Dermis blood vessel endothelial cell (primary cell): ENCODE measurements at places on chromosomes 5 and 9. TPM values are rescaled to one million over a fixed set of nuclear protein-coding genes. Genes with fewer than 3 reads are reported as not detected.

- no peak for DNase-seq
These were observed 132.2 kb upstream of the HMHB1 start for GRCh38 chr5:143679777-143680176.

GRCh38 chr9:93092251-93092991 lies 3.6 kb upstream of the CARD19 start:
- no peak for DNase-seq

- no peak for DNase-seq
These were observed 101.0 kb upstream of the GABRG2 start for GRCh38 chr5:161966564-161966963.

DNA sequence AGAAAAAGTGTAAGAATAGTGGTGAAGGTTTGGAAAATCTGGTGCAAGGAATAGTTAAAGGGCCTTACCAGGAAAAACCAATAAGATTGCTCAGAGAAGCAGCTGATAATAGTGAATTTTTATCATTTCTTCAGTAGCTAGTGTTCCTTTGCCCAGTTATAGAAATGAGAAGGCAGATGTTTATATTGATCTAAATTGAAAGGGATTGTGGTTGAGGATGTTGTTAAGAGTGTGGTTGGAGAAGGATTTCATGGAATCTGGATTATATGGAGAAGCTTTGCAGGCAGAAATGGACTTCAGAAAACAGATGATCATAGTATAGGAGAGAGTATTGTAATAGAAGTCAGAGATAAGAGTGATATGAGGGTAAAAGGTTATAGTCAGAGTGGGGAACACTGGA lies 102.6 kb downstream of the XRCC4 start:
- DNase-seq = no peak

GRCh38 chr9:73441890-73442818 lies 290.5 kb downstream of the ANXA1 start:
- DNase-seq = no peak

GRCh38 chr9:100466829-100467221 lies 6.1 kb upstream of the TMEFF1 start:
- no peak for DNase-seq

GRCh38 chr5:108146222-108146621 lies 235.7 kb downstream of the FBXL17 start:
- no peak for DNase-seq

DNA sequence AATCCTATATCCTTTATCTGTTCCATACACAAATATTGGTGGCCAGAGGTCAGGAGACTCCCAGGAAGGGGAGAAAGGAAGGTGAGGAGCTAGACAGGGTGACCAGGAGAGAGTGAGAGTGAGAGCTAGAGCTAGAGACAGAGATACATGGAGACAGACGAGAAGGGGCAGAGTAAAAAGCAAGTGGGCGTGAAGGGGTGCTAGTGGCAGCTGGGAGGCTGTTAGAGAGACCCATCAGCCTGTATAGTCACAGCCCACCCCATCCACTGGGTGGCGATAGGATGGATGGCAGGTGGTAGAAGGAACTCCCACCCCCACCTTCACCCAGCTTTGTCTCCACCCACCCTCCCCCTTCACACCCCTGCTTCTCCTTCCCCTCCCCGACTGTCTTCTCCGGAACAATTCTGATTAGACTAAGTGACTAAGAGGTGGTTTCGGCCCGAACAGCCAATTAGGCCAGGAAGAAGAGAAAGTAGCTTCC lies 32.8 kb downstream of the PCDH1 start:
- DNase-seq = peak; percentile 35

DNA sequence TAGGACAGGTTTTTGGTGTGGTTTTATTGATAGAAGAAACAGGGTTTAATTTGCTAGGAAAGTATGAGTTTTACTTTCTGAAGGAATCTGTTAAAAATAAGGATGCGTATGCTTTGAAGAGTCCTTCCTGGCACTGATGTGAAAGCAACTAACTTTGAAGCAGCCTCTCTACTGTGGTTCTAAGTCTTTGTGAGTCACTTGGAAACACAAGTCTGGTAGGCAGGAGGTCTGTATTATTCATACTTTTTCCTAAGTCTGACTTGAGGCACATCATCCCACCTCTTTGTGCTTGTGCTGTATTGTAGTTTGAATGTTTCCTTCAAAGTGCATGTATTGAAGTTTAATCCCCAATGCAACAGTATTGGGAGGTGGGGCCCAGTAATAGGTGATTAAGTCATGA lies 129.0 kb downstream of the TAF11L14 start:
- DNase-seq = no peak

GRCh38 chr9:91040371-91041215 lies 239.0 kb downstream of the SYK start:
- DNase-seq = no peak

GRCh38 chr5:7317751-7318150 lies 78.2 kb upstream of the ADCY2 start:
- no peak for DNase-seq

DNA sequence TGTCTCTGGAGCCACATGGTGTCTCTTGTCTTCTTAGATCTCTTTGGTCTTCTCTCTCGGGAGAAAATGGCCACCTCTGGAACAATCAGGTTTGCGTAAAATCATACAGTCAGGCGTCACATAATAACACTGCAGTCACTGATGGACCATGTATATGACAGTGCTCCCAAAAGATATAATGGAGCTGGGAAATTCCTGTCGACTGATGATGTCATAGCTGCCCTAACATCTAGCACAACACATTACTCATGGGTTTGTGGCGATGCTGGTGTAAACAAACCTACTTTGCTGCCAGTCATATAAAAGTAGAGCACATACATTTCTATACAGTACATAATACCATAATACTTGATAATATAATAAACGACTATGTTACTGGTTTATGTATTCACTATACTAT lies 30.1 kb upstream of the RAI14 start:
- peak; percentile 90 for DNase-seq

MRPL41 gene
- 32.5 and 58.2 TPM in 2 replicates for total RNA-seq

SH3GL2 gene
- 0.05 and 0.17 TPM in 2 replicates for total RNA-seq
